ENCODE measurements at places on chromosomes 4 and X.

- DNase-seq = no peak
Measured at GRCh38 chr4:101014417-101014816, 332.9 kb downstream of the PPP3CA start.

DNA sequence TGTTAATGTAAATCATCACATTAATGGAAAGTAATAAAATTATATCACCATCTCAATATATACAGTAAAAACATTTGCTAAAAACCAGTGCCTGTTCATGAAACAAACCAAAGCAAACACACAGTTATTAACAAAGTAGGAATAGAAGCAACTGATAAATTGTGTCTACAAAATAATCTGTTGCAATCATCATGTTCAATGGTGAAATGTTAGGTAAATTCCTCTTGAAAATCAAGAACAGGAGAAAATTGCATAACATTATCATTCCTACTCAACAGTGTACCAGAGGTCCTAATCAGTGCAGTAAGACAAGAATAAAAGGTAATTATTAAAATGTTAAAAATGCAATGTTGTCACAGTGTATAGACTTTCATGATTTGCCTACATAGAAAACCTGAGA, 252.3 kb downstream of the TEX13A start:
- no peak for DNase-seq

GRCh38 chr4:94548571-94548970, 96.8 kb downstream of the PDLIM5 start:
- no peak for DNase-seq

- DNase-seq = no peak
Measured at GRCh38 chrX:7444967-7445366, 297.0 kb upstream of the PUDP start.

DNA sequence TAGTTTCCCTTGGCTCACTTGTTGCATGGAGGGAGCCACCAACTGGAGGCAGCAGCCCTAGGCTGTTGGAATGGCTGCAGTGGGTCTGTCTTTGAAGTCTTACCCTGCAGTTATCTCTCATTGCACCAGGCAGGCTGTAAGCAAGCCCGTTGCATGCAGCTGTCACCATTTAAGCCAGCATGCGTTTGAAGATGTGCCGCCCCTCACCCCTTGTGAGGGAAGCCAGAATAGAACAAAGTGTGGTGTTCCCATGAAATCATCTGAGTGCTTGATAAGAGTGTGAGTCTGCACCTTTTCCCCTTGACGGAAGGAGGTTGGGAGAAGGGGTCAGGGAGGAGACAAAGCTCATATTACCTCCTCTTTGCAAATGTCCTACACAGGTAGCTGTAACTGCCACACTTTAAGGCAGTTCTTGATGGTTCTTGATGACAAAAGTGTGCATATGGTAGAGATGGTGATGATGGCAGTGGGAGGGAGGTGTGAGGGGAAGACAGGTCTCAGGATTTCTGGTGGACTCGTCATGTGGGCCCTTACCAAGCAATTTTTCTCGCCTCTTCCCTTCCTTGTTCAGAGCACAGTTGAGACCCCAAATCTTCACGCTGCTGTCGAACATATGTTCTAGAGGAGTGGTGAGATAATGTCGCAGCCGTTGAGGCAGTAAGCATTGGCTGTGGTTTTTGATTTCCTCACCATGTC, 191.4 kb upstream of the LEF1 start:
- no peak for DNase-seq

DNA sequence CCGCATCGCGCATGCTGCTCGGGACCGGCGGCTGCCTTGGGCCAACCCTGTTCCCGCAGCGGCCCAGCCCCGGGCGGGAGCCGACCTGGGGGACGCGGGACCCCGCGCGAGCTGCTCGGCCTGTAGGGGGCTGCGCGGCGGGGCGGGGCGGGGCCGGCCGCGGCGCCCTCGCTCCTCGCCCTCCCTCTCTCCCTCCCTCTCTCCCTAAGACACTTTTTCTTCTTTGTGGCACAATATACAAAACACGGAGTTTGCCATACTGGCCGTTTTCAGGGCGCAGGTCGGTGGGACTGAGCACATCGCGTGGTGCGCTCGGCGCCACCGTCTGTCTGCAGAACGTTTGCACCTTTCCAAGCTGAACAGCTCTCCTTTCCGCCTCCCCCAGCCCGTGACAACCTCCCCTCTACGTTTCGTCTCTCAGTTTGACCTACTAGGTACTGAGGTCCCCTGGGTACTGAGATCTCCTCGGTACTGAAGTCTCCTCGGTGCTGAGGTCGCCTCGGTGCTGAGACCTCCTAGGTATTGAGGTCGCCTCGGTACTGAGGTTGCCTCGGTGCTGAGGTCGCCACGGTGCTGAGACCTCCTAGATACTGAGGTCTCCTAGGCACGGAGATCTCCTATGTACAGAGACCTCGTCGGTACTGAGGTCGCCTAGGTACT, 261.1 kb upstream of the PLCXD1 start:
- DNase-seq = no peak

GRCh38 chrX:133323431-133323830, 91.9 kb downstream of the GPC4 start:
- no peak for DNase-seq

DNA sequence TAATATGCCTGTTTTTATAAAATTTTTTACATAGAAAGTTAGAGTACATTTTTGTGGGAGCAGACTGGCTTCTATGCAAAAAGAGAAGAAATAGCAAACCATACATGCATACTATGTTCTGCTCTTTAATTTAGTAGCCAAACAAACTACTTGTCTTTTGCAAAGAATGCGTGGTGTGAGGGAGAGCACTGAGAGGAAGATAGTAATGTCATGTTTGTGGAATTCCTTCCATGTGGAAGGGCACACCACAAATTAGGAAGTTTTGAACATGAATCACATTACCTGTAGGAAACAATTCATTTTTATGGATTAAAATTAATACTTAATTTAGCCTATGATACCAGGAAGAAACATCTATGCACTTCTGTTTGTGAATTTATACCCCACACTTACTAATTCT, 1529.1 kb upstream of the ADGRL3 start:
- no peak for DNase-seq

DNA sequence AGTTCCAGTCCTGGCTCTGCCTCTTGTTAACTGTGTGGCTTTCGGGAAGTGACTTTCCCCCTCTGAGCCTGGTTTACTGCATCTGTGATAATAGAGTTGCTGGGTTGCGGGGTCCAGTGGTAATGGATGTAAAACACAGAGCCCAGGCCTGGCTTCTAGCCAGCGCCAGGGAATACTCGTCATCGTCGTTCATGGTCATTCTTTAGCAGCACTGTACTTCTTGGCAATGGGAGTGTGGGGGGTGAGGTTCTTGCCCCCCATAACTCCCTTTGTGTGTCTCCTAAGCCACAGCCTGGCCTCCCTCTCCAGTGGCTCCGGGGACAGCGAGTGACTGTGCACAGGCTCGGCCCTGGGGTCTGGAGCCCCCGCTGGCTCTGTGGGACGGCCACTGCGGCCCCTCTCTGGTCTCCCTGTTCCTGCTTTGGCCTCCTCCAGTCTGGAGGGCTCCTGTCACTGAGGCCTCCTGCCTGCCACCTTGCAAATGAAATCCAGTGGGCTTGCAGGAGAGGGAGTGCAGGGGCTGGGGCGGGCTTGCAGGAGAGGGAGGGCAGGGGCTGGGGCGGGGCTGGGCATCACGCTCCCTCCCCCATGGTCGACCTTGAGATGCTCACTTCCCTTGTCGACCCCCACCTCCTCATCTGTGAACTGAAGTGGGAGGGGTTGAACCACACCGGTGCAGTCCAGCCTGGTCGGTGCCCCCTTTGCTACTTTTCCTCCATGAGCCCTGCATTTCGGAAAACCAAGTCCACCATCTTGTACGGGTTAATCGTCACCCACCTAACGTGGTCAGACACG, 13.2 kb downstream of the PSAPL1 start:
- DNase-seq = no peak

DNA sequence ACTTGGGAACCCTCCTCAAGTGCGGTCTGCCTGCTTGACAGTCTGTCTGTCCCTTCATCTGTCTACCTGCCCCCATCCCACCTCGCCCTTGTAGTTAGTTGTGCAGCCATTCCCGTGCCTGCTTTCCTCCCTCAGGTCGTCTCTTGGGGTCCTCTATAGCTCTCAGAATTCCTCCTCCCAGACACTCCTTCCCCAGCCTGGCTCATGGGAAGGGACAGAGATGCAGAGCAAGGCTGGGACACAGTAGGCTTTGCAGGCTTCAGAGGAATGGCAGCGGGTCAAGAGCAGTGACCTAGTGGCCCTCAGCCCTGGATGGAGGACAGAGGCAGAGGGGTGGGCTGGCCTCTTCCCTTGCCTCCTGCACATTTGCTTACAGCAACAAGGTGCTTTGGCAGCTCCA, 18.3 kb downstream of the TMEM31 start:
- DNase-seq = no peak

DNA sequence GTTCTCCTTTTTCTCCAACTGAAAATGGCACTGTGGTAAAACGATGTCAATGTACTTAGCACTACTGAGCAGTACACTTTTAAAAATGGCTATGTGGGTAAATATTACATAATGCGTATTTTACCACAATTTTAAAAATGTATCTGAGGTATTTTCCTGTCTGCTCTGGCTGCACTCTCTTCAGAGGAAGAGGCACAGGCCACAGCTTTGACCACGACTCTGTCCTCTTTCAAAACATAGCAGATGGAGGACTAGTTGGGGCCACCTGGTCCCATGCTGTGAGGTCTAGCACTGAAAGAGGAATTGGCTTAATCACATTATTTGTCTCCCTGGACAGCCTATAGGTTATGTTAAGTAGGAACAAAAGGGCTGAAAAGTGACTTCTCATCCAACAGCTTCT, 5.2 kb downstream of the KCNE5 start:
- DNase-seq = no peak

DNA sequence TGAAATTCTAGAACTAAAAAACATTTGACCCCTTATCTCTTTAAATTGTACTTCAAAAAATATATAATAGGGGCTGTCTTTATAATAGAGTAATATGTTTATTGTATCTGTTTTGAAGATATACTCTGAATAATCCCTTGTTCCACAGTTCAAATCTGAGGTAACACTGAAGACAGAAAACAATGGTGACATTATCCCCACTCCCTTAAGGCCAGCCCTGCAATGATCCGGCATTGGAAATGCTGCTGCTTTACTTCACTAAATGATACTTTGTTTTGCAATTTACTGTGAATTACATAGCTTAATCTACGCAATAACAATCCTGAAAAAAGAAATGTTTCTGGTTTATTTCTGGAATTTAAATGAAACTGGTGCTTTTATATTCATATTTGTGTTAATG, 34.4 kb upstream of the ZFP42 start:
- DNase-seq = no peak

GRCh38 chrX:131359611-131360010, 70.5 kb upstream of the IGSF1 start:
- DNase-seq = no peak

- DNase-seq = no peak
Measured at GRCh38 chrX:42934020-42934726, 156.2 kb upstream of the PPP1R2C start.

- no peak for DNase-seq
Measured at GRCh38 chr4:71765821-71766383, 18.0 kb downstream of the GC start.

DNA sequence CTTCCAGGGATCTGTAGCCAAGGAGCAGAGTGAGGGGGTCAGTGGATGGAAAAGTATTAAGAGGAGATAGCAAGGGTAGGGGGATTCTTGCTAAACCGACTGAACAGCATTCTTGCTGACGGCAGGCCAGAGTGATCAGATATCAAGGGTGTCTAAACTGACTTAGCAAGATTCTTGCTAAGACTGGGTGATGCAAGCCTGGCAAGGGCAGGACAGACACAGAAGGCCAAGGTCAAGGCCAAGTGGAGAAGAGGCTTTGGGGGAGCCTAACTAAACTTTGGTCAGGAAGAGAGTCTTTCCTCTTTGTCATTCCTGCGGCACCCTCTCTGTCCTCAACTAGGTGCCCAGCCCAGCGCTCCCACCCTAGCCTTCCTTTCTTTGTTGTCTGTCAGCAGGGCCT, 799 bp downstream of the XPNPEP2 start:
- DNase-seq = no peak

DNA sequence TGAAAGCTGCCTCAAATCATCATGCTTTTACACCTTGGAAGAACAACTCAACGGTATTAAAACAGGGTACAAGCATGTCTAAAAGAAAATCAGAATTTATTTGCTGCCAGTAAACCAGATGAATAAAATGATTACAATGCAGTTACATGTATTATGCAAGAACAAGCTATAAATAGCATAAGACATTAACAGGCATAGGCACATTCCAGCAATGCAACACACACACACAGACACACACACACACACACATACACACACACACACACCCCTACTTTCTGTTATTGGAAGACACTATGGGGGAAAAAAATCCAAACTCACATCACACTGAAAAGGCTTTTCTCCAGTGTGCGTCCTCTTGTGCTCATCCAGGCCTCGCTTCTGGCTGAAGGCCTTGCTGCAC, 212.5 kb downstream of the PRDM5 start:
- DNase-seq = peak; percentile 71

DNA sequence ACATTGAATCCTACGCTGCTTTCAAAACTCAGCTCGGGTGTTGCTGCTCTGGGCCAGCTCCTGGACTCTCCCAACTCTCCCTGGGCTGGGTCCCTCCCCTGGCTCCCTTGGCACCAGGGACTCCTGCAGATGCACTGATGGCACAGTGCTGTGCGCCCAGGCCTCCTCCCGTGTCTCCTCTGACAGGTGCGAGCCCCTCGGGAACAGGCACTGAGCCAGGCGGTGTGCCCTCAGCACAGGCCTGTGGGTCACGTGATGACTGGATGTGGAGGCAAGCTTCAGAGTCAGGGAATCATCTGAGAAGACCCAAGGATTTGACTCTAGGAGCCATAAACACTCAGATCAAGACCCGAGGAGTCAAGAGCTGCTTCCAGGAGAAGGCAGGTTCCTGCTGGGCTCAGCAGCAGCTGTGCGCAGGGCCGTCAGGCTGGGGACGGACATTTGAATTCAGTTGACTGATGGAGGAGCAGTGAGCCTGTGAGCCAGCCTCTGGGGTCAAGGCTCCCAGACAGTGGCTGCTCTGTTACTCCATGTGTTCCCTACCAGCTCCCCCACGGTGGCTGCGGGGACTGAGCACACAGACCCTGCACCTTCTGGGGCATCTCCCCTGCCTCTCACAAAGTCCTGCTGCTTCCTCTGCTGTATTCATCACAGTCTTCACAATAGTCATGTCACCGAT, 33.0 kb downstream of the NAT8L start:
- no peak for DNase-seq

DNA sequence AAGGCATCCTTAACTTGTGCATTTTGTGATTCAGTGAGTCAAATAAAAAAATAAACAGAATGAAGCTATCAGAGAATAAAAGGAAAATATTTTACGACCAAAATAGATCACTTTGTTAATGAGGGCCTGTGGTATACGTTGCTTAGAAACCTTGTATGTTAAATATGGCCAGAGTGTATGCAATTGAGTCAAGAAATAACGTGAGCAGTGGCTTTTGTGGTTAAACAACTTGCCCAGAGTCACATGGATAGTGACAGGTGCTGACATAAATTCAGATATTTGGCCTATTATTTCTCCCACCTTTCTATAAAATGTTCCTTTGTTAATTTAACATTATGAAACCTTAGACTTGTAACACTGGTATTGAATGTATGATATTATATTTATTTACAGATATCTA, 393.4 kb downstream of the PABPC4L start:
- no peak for DNase-seq
